ENCODE measurements at places on chromosomes 2 and 18. TPM values are rescaled to one million over a fixed set of nuclear protein-coding genes. Genes with fewer than 3 reads are reported as not detected.

GRCh38 chr2:100260712-100261620 lies 61.3 kb downstream of the LONRF2 start:
- peak; percentile 69 for DNase-seq

GRCh38 chr18:50422286-50422898 lies 47.5 kb downstream of the SKA1 start:
- DNase-seq: no peak

DNA sequence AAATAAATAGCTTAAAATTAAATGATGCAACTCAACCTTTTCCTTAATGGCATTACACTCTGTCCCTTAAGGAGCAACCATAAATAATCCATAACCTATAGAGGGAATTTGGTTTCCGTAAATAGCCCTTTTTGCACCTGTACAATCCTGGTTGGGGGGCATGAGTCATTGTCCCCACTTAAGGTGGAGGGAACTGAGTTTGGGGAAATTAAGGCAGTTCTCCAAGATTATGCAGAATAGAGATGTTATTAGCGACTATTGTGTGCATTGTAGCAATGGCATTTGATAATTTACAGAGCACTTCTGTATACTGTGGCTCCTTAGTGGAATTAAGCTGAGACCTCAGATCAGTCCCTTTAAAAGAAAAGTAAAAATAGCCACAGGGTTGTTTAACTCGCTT lies 6.6 kb downstream of the MYCN start:
- no peak for DNase-seq

The IL36A gene
- total RNA-seq: not detected

The SCN2A gene
- 0.76 TPM for total RNA-seq
